Endothelial cell of umbilical vein (primary cell): ENCODE measurements at places on chromosomes 16 and 17. TPM values are rescaled to one million over a fixed set of nuclear protein-coding genes. Genes with fewer than 3 reads are reported as not detected.

Gene KRTAP4-11
- total RNA-seq = not detected in 2 replicates

Gene GCGR
- total RNA-seq = not detected in 2 replicates

Gene CSH1
- total RNA-seq = not detected in 2 replicates

Gene GSG1L
- total RNA-seq = not detected in 2 replicates

Gene CD300E
- not detected in 2 replicates for total RNA-seq

Gene PLXDC1
- not detected in 2 replicates for total RNA-seq

Gene CTRB1
- total RNA-seq = not detected in 2 replicates
